ENCODE measurements at places on chromosomes 2 and 18.

DNA sequence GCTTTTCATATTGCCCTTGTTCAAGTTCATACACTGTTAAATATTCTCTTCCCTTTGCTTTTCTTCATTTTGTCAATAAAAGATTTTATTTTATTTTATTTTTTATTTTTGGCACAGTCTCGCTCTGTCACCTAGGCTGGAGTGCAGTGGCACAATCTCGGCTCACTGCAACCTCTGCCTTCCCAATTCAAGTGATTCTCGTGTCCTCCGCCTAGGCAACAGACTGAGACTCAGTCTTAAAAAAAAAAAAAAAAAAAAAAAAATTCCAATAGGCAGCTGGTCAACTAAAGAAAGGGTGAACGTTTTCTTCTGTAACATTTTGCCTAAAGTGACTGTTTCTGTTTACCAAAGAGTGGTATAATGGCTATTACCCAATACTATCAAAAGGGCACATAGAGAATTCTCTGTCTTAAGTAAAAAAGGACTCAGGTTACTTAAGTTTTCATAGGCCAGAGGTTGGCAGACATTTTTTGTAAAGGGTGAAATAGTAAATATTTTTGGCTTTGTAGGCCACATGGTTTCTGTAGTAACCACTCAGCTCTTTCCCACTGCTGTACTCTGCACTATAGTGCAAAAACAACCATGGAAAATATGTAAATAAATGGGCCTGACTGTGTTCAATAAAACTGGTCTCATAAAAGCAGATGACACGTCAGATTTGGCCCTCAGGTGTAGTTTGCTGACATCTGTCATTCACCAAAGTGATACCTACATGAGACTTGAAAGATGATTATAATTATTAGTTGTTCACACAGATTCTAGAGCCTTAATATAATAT is 113.4 kb downstream of the MIB1 start:
- DNase-seq: no peak

- no peak for DNase-seq
These were observed 154.9 kb downstream of the NDUFA10 start for GRCh38 chr2:239870276-239870675.

- no peak for DNase-seq
These were observed 40.6 kb downstream of the CHST10 start for GRCh38 chr2:100376836-100377235.

DNA sequence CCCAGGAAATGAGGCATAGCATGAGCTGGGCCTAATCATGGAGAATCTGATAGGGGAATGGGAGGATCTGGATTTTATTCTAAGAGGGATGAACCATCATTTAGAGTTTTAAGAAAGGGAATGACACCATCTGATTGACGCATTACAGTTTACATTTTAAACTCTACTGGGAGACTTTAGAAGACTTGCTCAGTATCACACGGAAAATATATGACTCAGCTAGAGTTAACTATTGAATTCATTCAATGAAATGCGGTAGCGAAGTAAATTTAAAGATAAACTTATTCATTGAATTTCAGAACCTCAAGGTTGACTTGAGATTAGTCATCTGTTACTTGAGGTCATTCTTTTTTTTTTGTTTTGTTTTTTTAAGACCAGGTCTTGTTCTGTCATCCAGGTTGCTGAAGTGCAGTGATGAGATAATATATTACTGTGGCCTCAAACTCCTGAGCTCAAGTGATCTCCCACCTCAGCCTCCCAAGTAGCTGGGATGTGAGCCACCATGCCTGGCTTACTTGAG is 25.0 kb downstream of the MC4R start:
- DNase-seq: no peak

- DNase-seq: no peak
These were observed 62.5 kb upstream of the TMEM247 start for GRCh38 chr2:46416739-46417403.

- DNase-seq: peak; percentile 19
These were observed 462.5 kb upstream of the FSHR start for GRCh38 chr2:49616800-49617199.
